ENCODE measurements at places on chromosomes 5 and 9.
A peak's percentile ranks its signal among the peaks of the same experiment; 100 is the strongest.

- DNase-seq = no peak
Observed at GRCh38 chr5:45355189-45355992, 340.8 kb downstream of the HCN1 start.

DNA sequence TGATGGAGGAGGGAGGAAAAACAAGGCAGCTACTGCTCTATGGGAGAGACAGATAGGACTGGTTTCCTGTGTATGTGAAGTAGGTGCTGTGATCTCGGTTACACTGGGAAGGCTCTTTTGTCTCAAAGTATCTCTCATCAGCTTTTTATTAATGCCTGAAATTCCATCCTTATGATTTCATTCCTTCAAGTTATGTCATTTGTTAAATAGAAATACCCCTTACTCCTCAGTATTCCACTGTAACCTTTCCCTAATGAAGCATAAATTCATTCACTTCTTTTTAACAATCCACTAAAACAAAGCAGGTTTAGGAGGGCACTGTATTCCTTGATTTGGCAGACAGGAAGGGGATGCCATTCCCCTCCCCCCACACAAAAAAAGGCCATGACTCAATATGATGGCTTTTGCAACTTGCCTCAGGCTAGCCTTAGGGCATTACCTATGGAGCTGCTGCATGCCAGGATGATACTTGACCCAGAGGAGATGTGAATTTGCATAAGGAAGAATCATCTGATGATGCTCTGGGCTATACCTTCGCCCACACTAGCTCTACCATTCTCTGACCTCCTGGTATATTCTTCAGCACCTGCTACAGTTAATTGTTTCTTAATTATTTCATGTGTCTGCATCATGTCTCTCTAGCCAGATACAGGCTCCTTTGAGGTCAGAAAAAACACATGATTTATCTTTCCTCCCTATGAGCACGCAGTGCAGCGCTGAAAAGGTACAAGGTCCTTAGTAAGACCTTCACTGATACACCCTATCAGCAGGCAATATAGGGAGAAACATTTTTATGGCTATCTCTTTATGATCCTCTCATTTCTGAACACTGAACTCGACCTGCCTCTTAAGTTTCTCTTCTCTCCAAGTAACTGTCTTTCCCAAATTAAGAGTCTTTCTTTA, 26.3 kb downstream of the NR3C1 start:
- DNase-seq = peak; percentile 50

DNA sequence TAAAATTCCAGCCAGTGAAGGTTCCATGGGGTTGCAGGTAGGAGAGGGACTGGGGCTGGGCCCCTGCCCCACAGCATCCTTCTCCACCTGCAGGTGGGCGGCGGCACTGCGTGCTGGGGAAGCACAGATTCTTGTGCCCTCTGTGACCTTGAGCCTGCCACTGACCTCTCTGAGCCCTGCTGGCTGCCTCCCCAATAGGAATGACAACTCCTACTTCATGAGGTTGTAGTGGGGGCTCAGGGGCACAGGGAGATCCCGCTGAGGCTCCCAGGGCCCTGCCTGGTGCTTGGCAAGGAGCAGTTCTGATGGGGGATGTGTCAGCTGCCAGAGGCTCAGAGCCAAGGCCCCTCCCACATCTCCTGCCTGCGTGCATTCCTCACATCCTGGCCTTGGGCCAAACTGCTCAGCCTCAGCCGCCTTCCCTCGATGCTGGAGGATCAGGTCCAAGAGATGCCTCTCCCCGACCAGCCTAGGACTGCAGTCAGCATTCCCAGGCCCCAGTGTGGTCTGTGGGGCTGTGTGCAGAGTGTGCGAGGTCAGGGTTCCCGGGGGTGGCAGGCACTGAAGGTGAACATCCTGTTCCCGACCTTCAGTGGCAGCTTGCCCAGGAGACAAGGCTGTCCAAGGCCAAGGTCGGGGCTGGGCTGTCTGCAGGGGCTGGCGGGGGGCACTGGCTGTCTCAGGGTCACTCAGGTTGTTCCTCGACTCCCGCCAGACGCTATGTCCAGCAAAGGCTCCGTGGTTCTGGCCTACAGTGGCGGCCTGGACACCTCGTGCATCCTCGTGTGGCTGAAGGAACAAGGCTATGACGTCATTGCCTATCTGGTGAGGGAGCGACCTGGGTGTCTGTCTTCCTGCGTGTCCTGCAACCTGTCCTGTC, 7.0 kb downstream of the ASS1 start:
- peak; percentile 95 for DNase-seq

GRCh38 chr9:79572608-79573411, 1.0 kb downstream of the TLE4 start:
- peak; percentile 54 for DNase-seq

DNA sequence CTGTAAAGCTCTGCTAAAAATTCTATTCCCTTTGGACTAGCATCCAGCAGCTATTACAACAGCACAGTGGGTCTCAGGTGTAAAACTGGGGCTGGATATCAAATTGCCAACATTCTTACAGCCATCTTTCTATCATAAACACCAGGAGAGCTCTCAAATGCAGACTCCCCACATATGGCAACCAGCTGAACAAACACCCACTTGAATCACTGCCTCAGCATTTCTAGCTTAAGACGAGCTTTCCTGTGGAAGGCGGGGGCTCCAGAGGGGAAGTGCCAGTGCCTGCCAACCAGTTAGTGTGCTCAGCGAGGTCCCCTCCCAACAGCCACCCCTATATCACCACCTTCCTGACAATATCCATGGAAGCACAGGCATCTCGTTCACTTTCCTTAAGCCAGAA, 62.2 kb downstream of the IPPK start:
- peak; percentile 84 for DNase-seq

- DNase-seq = no peak
Observed at GRCh38 chr5:168859471-168859870, 280.3 kb upstream of the PANK3 start.

GRCh38 chr9:110426052-110426709, 88.5 kb upstream of the TXNDC8 start:
- peak; percentile 51 for DNase-seq

DNA sequence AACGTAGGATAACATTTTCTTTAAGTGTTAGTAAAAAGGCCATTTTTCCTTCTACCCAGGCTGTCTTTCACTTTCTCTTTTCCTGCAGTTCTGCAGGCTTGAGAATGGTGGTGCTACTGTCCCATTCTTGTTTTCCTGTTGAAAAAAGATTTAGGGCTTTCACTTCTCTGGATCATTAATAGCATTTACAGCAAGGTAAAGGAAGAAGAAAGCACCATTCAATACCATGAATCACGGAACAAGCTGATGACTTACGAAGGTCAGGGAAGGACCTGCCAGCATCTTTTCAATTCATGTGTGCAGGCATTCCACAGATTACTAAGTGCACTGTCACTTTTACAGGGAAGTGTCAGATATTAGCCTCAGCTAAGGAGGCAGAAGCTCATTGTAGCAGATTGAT, 292.8 kb downstream of the YTHDC2 start:
- DNase-seq = peak; percentile 28

DNA sequence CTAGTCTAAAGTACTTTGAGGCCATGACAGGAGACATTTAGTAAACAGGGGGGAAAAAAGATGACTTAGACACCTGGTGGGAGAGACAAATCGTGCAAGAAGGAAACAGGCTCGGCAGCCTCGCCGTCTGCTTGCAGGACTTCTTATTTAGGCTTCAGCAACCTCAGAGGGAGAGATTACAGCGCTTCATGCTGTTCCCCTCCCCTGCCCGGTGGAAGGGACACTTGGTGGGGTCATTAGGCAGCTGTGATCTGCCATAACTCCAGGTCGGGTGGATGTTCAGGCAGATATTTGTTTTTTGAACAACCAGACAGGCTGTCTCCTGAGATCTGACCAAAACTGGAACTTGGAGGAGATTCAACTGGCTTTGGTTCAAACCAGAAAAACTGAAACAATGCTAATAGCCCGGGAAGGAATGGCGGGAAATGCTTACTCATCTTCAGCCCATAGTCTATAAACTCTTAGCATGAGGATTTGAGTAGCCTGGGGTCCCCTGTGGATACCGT, 38.1 kb upstream of the CD180 start:
- peak; percentile 96 for DNase-seq

DNA sequence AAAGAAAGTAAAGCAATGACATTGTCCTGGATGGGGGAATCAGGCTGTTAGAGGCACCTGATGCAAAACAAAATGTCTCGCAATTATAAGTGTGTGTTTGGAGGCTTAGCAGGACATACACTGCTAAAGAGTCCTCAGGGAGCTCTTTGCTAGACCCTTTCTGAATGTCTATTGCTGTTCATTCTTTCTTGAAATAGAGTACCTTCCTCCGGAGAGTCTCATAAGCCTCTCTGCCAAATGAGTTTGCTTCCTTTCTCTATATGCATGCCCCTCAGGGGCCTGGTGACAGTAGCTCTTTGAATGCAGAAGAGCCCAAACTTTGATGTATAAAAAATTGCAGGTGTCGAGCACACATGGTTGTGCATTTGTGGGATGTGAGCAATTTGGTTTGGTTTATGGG, 26.4 kb upstream of the ADAMTSL1 start:
- no peak for DNase-seq

GRCh38 chr5:2024986-2025721, 142.4 kb upstream of the IRX4 start:
- no peak for DNase-seq

GRCh38 chr9:71975833-71976232, 64.4 kb downstream of the C9orf85 start:
- no peak for DNase-seq

- DNase-seq = no peak
Observed at GRCh38 chr5:3226196-3226920, 369.3 kb upstream of the IRX1 start.

DNA sequence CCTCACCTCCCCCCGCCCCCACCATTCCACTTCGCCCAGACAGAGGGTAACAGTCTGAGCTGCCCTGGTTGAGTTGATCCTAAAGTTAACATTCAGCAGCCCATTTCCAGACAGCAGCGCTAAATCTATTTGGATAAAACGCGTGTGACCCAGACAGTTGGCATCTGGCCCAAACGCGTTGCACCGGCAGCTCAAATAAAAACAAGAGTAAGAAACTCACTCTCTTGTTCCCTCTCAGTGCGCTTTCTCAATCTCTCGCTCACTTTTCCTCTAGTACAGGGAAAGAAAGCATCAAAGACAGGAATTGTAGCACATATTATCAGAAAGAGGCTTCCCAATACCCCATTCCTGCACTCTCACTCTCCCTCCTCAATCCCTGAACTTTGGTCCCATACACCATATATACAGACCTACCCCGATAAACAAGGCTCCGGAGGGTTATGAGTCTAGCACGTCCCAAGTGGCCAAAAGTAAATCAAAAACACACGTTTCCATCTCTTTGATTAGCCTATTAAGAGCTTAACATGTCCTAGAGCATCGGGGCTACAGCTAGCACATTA, 1.3 kb downstream of the ADAMTS6 start:
- peak; percentile 91 for DNase-seq

- DNase-seq = no peak
Observed at GRCh38 chr9:28389411-28389810, 816.1 kb upstream of the C9orf72 start.

DNA sequence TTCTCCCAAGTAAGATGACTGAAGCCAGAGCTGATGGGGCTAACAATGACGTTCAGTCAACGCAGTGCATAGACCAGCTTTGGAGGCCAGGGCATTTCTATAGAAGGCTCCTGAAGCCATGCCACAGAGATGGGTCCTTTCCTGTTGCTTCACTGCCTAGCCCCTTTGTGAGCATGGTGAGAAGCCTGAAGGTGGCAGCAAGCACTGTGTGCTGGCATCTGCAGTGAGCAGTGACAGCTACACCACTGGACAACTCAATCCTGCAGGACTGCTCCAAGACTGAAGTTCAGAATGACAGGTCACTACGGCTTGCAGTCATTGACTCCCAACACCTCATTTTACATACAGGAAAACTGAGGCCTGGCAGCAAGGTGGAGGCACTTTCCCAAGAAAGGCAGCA, 229.0 kb downstream of the TSSK1B start:
- no peak for DNase-seq

DNA sequence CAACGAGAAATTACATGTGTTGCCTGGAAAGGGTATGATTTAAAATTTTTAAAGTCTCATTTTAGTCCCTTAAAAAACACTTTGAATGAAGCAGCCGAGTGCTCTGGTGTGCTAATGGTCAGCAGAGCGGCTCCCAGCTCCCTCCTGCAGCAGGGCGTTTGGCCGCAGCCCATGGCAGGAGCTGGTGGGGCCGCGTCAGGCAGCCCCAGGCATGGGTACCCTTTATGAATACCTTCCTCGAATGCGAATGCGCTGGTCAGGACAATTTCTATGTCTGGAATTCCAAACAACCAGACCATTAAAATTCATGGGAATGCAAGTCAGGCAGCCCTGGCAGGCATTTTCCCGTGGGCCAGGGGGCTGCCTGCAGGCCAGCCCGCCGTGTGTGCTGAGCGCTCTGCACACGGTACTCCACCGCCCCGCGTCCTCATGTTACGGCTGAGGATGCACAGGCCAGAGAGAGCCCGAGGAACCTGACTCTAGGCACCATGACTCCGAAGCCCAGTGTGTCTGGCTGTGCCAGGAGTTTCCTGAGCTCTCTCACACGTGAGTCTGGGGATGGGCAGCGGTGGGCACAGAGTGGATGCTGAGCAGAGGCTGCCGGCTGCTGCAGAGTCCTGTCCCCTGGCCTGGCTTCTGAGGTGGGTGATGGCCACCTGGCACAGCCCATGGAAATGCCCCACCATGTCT, 123.7 kb downstream of the WNK2 start:
- DNase-seq = no peak

GRCh38 chr5:6118691-6119090, 259.7 kb downstream of the MED10 start:
- no peak for DNase-seq

GRCh38 chr5:154351566-154351965, 94.2 kb upstream of the SAP30L start:
- no peak for DNase-seq

DNA sequence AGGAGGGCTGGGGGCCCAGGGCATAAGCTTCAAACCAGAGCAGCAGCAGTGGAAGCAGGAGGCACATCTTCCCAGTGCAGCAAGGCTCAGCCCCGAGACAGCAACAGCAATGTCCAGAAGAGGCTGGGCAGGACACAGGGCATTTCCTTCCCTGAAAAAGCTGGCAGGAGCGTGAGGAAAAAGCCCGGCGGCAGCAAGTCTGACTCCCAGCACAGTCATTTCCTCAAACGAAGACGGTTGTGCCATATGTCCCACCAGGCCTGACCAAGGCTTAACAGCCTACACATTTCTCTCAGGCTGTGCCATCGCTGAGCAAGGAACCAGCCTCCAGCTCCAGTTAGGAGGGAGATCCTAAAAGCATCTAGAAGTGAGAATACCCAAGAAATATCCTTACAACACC, 74.5 kb downstream of the APTX start:
- DNase-seq = no peak

DNA sequence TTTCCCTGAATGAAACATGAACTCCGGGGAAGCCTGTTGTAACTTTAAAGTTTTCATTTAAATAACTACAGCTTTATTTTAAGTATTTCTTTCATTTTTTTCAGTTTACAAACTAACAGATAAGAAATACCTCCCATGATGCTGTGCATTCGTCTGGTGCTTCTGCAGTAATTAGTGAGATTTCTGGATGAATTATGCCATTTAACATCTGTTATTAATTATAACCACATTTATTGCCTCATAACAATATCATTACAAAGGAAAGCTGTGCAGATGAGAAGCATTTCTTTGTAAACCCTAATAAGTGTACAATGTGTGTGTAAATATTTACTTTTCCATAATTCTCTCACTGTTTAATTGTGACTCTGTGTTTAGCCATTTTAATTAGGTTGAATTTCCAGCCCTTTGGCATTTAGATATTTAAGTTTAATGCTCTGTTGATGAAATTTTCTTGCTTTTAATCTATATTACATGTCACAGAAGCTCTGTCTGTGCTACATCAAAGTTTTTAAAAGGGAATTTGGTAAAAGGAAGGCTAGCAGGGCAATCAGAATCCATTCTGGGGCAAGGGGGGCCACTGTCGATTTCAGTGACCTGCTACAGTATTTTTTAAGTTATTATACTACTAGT, 418.0 kb downstream of the SPATA31D1 start:
- no peak for DNase-seq

GRCh38 chr5:132019337-132019736, 7.9 kb upstream of the ACSL6 start:
- no peak for DNase-seq
